CD8-positive, alpha-beta memory T cell (primary cell): ENCODE measurements at places on chromosomes 16 and 17. TPM values are rescaled to one million over a fixed set of nuclear protein-coding genes. Genes with fewer than 3 reads are reported as not detected.

DNA sequence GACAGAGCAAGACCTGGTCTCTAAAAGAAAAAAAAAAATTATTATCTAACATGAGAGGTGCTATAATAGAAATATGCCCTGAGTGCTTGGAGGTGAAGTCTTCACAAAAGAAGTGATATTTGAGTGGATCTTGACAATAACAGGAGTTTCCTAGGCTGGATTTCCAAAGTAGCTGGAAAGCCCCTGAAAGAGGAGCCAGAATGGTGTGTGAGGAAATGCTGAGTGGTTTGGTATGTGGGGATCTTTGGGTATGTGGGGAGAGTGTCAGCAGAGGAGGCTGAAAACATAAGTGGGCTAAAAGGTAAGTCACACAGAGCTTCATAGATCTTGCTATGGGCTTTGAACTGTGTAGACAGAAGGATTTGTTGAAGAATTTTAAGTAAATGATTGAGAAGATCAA is 100.1 kb downstream of the YPEL2 start:
- no peak for DNase-seq

- DNase-seq, result no peak
Observed at GRCh38 chr16:57031156-57031555, 41.8 kb downstream of the NLRC5 start.

KAT8 gene
- 56.1 TPM for total RNA-seq

DNA sequence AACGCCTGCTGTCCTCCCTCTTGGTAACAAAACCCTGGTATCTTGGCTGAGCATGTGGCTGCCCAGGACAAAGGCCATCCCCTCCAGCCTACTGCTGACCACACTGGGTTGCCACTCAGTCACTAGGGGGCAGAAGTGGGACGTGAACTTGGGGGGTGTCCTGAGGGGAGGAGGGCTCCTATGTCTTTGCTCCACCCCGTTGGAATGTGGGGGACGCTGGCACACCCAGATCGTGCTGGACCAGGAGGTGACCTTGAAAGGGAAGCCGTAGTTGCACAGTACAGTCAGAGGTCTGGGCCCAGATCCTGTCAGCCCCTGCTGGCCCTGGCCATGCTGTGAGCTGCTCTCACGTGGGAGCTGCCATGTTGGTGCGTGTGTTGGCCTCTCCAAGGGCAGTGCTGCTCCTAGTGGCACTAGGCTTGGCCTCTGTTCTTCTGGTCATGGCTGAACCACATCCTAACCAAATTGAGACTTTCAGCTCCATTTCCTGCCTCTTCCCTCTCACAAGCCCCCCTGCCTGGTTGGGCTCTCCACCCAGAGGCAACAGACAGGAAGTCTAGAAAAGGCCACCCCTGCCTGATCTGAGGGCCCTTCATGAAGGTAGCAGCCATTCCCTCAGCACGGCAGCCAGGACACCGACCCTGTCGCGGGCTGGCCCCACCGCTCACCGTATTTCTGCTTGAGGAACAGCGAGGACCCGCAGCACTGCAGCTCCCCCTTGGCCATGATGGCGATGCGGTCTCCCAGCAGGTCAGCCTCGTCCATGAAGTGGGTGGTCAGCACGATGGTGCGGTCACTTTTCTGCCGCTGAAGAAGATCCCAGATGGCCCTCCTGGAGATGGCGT is 29.0 kb upstream of the RNPS1 start:
- no peak for DNase-seq

DNA sequence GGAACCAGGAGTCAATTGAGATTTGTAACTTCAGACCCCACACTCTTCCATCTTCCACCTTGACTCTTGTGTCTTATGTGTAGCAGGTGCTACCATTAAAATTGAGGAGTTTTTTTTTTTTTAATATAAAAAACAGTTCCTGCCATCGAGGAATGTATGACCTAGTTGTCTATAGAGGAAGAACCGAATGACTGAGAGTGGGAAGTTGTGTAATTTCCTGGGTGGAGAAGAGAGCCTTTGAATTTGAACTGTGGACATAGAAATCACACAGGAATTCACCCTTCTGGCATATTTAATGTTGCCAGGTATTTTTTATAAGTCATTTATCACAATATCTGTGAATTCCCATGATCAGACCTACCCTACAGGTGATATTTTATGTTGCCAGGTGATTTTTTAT is 22.0 kb downstream of the SP2 start:
- no peak for DNase-seq

- peak; percentile 57 for DNase-seq
Observed at GRCh38 chr16:50273888-50274325, 7.6 kb downstream of the ADCY7 start.

DNA sequence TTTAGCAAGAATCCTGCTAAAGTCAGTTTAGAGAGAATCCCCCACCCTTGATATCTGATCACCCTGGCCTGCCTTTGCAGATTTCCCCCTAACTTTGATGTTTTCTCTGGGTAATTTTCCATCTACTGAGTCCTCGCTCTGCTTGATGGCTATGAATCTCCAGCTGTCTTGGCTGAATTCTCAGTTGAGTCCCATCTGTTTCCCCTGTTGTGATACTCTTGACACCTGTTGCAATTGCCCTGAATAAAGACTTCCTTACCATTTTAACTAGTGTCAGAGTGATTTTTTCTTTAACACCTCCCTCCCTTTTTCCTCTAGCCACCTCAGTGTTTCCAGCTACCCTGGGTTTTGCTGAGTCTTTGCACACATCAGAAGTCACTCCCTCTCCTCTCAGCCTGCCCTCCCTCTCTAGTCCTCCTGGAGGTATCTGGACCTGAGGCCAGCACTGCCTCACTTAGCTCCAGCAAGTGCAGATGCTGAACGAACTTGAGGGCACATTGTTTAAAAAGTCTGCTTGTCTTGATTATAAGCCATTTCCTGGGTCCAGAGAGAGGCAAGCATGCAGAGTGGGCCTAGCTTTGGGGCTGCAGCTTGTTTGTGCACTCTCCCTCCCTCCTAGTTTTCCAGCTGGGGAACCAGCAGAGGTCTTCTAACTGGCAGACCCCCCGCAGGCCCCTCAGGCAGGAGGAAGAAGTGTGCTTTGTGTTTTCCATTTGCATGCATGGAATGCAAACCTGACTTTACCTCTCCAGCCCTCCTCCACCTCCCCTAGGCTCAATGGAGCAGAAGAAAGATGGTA is 33.2 kb downstream of the SPACA3 start:
- no peak for DNase-seq

PIGL gene
- total RNA-seq, result 26.3 TPM

GRCh38 chr17:48630009-48630924 is 4.1 kb upstream of the HOXB9 start:
- no peak for DNase-seq

LGALS9B gene
- not detected for total RNA-seq

DNA sequence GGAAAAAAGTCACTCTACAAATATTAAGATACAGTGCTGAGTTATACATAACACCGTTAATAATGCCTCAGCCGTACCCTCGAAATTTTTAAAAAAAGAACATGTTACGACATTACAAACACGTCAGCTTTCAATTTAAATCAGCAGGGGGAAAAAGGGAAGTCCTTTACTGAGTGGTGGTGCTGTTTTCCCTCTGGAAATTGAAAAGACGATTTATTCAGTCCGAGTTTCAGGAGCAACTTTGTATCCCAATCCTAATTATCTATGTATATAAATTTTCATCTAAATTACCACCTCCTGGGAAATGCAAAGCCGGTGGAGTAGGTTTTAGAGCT is 1.3 kb downstream of the NETO2 start:
- no peak for DNase-seq

HEATR9 gene
- 2.6 TPM for total RNA-seq
